ENCODE measurements at places on chromosomes 6 and 20.

- H3K27me3 ChIP-seq: no peaks in the 10 kb centered on the region
- H3K36me3 ChIP-seq: no peaks in the 10 kb centered on the region
- H3K4me1 ChIP-seq: no peaks in the 10 kb centered on the region
- H3K27ac ChIP-seq: no peak overlapping the region
- no peak for DNase-seq
- H3K4me3 ChIP-seq: no peak overlapping the region
These were observed 301.0 kb downstream of the FARS2 start for GRCh38 chr6:5562277-5562676.

DNA sequence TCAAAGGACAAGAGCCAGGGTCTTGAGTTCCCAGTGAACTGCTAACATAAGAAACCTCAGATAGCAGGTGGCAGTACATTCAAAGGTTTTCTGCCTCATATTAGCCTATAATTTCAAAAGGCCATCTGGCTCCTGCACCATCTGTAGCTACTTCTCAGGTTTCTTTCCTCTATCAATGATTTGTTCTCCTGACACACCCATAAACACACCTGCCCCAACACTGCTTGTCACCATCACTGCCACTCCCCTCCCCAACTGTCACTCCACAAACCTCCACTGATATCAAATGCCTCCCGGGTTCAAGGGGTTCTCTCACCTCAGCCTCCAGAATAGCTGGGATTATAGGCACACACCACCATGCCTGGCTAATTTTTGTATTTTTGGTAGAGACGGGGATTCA, 152.7 kb upstream of the SLC22A16 start:
- no peak for DNase-seq
- no peaks in the 10 kb centered on the region for H3K4me1 ChIP-seq
- no peak overlapping the region for H3K4me3 ChIP-seq
- H3K27me3 ChIP-seq: no peaks in the 10 kb centered on the region
- H3K36me3 ChIP-seq: no peaks in the 10 kb centered on the region

DNA sequence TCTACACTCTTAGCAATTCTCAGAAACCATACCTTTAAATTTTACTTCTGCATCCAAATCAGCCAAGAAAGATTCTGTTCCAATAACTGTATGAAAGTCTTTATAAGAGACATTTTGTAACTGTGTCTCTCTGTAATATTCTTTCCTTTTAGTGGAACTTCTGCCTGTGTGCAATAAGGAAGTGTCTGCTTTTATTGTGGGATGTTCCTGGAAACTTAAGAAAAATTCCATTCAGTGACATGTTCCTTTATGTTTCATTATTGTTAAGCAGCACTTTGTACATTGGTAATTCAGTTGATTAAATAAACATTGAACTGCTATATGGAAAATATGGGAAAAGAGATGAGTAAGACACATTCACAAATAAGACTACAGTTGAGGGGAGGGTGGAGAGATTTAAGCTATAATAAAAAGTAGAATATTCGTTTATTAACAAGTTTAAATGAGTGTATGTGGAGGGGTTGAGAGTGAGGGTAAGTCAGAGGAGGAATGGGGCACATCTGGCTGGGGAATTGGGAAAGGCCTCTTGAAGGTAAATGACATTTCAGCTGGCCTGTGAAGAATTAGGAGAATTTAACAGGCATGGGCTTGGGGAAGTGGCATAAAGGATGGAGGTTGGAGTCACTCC, 11.9 kb downstream of the NUS1 start:
- H3K27ac ChIP-seq: no peak overlapping the region
- H3K27me3 ChIP-seq: no peaks in the 10 kb centered on the region
- H3K4me1 ChIP-seq: no peaks in the 10 kb centered on the region
- H3K4me3 ChIP-seq: no peak overlapping the region
- H3K36me3 ChIP-seq: peaks cover 38% of the 10 kb centered on the region

GRCh38 chr20:1154691-1155090, 30.1 kb downstream of the TMEM74B start:
- no peaks in the 10 kb centered on the region for H3K4me1 ChIP-seq
- H3K36me3 ChIP-seq: peaks cover 44% of the 10 kb centered on the region
- H3K27me3 ChIP-seq: no peaks in the 10 kb centered on the region
- no peak for DNase-seq
- no peak overlapping the region for H3K4me3 ChIP-seq

- no peak overlapping the region for H3K27ac ChIP-seq
- H3K36me3 ChIP-seq: no peaks in the 10 kb centered on the region
- no peak for DNase-seq
- no peaks in the 10 kb centered on the region for H3K4me1 ChIP-seq
- H3K27me3 ChIP-seq: peaks cover 3% of the 10 kb centered on the region
These were observed 187.8 kb upstream of the PHACTR1 start for GRCh38 chr6:12528581-12529363.

DNA sequence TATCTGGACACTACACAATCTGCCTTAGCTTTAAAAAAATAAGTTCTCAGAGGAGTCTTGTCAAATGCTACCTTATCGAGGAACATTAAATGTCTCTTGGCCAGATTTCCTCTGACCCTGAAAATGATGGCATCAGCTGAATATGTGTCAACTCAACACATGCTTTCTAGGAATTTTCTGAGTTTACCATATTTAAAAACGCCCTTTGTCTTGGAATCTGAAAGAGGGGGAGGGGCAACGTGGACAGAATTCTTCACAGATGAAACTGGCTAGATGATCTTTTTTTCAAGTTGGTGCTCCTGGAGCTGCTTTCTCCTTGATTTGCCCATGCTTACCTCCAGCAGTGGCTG, 5.1 kb downstream of the SOX4 start:
- H3K27ac ChIP-seq: no peak overlapping the region
- H3K4me3 ChIP-seq: no peak overlapping the region
- H3K27me3 ChIP-seq: peaks cover 25% of the 10 kb centered on the region
- no peak for DNase-seq

DNA sequence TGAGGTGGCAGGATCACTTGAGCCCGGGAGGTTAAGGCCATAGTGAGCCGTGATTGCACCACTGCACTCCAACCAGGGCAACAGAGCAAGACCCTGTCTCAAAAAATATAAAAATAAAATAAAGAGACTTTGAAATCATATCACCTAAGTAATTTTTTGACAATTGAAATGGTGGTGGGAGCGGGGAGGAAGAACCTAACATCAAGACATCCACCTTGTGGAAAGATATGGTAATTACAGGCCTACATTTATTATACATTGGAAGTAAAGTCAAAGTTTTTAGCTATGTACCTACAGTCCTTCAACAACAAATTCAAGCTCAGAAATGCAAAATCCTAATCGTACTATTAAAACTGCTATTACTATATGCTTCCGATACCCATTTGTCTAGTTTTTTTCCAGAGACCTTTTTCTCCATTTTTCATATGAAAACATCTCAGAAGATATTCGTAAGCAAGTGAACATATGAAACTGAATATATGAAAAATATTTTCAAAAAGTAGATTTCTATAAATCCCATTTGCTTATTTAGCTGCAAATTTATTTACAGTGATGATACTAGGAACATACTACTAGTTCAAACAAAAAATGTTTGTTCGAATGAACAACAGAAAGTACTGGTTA, 83.3 kb downstream of the SYCP2 start:
- H3K27ac ChIP-seq: no peak overlapping the region
- H3K4me3 ChIP-seq: no peak overlapping the region
- H3K4me1 ChIP-seq: no peaks in the 10 kb centered on the region
- DNase-seq: peak; percentile 38
- no peaks in the 10 kb centered on the region for H3K27me3 ChIP-seq

All from K562 (cell line).